Epithelial cell of esophagus (primary cell): ENCODE measurements at places on chromosomes 1 and 21.

DNA sequence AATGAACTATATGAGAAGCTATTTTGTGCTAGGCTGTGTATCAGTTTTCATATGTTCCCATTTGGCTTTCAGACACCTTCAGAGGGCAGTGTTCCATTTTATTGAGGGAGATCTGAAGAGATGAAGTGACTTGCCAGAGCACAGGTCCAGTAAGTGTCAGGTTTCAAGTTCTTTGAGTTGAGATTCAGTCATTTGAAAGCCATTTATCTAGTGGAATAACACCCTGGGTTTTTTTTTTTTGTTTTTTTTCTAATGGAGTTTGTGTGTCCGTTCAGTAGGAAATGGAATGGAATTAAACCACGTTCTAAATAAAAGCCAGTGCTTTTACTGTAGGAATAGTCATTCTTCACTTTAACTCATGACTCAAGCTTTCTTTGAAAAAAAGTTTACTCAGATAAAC, 652.9 kb upstream of the USP24 start:
- no peak for DNase-seq

DNA sequence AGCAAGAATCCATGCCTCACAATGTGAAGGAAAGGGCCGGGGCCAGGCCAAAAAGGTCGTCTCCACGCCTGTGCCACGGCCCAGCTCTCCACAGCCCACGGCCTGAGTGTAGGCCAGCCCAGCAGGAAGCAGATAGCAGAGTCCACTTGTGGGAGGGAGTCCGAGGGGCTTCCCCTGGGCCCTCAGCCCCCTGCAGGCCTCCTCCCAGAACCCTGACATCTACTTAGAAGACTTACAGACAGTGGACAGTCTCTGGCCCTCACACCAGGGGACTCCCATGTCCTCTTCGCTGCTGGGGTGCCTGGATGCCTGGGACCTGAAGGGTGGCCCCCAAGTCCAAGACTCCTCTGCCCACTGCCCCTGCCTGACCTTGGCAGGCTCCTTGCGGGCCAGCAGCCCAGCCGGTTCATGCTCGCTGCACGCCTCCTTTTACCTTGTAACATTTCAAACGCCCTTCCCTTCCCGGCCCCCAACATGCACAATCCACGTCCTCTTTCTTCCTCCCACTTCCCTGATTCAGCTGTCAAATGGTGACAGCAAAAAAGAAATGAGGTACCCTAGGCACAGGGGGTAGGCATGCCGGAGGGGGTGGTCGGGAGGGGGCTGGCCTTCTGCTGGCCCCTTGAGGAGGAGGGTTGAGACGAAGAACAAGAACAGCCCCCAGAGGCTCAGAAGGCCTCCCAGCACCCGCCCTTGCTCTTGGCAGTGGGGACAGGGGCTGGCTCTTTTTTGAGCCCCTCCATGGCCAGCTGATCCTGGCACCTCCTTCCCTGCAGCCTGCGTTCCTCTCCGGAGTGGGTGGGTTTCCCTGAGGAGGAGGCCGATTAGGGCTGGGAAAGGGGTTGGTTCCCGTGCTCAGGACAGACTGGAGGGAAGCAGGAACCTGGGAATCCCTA, 997 bp upstream of the PTPN7 start:
- no peak for DNase-seq

DNA sequence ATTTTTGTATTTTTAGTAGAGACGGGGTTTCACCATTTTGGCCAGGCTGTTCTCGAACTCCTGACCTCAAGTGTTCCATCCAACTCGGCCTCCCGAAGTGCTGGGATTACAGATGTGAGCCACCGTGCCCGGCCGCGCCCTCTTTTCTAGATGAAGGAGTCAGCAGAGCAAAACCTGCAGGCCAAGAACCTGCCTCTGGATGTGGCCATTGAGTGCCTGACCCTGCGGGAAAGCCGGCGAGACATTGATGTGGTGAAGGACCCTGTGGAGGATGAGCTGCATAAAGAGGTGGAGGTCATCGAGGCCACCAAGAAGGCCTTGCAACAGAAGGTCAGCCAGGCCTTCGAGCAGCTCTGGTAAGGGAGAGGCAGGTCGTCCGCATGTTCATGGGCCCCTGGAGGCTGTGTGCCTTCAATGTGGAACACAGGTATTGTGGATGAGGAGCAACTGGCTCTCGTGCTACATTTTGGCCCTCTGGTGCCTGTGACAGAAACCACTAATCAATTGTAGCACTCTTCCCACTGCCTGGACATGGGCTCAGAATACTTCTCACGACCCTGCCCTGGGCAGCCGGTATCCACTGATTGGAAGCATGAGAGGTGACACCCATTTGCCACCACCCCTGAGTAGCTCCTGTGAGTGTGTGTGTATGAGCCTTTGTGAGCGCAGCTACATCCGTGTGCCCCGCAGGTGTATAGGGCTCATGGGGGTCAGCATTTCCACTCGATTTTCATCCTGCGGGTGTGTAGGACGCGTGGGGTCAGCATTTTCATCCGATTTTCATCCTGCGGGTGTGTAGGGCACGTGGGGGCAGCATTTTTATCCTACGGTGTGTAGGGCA, 2.0 kb downstream of the TEKT2 start:
- no peak for DNase-seq

- DNase-seq = no peak
Observed at GRCh38 chr1:27889506-27889905, 17.2 kb downstream of the THEMIS2 start.

DNA sequence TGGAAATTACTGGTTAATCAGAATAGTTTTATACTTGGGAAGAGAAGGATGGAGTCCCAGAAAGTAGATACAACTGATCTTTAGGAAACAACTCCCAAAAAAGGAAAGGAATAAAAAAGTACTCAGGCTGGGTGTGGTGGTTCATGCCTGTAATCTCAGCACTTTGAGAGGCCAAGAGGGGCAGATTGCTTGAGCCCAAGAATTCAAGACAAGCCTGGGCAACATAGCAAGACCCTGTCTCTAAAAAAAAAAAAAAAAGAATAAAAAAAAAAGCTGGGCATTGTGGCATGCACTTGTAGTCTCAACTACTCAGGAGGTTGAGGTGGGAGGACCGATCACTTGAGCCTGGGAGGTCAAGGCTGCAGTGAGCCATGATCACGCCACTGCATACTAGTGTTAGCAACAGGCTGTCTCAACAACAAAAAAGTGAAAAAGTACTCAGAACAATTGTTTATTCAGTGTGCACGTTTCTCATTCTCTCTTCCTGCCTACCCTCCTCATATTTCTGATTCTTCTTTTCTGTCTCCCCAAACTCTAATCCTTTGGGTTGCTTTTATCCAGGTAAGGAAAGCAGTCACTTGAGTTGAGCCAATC, 2.2 kb upstream of the DHCR24 start:
- DNase-seq = no peak

- no peak for DNase-seq
Observed at GRCh38 chr1:246029616-246030015, 477.5 kb downstream of the SMYD3 start.

GRCh38 chr1:63723602-63724001, 50.2 kb upstream of the ROR1 start:
- peak; percentile 74 for DNase-seq

GRCh38 chr1:26352338-26352679, 1.6 kb downstream of the CRYBG2 start:
- DNase-seq = no peak

DNA sequence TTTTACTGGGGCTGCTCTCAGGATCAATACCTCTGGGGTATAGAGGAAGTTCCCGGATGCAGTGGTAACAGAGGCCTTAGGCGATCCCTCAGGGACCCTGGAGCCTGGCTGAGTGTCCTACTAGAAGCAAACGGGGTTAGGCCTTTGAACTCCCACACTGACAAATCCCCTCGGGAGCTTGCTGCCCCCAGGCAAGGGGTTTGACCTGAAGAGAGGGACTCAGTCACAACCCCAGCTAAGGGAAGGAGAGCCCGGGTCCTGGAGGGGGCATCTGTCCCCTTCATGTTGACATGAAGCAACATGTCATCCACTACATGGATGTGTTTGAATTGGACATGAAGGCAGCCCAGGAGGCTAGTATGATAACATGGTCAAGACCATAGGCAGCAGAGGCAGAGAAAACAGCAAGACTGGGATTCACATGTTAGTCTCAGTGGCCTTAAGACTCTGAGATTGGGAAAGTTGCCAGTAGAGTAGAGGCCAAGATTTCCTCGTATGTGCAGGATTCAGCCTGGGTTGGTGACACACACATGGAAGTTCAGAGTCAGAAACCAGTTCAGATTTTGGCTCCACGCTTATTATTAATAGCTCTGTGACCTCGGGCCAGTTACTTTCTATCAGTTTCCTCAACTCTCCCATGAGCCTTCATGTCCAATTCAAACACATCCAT, 101.5 kb downstream of the KCNN3 start:
- no peak for DNase-seq

DNA sequence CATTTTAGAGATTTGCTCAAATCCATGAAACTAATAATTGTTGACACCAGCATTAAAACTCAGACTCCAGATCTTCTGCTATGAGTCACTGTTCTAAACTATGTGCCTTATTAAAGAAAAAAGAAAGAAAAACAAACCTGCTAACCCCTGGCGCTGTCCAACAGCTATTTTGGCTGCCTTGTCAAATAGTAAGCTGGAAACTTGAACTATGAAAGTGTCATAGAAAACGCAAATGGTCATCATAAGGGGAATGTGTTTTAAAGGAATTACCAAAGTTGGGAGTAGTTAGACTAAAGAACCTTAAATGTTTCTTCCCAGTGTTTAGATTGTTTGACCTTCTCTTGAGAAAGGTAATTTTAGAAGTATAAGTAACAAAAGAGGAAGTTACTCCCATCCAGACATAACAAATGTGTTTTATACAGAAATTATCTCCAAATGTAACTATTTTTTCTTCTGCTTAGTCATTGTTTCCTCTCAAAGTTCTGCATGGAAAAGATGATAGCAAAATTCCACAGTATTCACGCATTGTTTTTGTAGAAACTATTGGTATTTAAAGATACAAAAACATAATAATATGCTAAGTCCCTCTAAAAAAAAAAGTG, 272.4 kb downstream of the TPR start:
- DNase-seq = peak; percentile 49

- no peak for DNase-seq
Observed at GRCh38 chr1:180612632-180613031, 19.2 kb upstream of the XPR1 start.

- peak; percentile 71 for DNase-seq
Observed at GRCh38 chr1:241605146-241605805, 34.9 kb downstream of the CHML start.

DNA sequence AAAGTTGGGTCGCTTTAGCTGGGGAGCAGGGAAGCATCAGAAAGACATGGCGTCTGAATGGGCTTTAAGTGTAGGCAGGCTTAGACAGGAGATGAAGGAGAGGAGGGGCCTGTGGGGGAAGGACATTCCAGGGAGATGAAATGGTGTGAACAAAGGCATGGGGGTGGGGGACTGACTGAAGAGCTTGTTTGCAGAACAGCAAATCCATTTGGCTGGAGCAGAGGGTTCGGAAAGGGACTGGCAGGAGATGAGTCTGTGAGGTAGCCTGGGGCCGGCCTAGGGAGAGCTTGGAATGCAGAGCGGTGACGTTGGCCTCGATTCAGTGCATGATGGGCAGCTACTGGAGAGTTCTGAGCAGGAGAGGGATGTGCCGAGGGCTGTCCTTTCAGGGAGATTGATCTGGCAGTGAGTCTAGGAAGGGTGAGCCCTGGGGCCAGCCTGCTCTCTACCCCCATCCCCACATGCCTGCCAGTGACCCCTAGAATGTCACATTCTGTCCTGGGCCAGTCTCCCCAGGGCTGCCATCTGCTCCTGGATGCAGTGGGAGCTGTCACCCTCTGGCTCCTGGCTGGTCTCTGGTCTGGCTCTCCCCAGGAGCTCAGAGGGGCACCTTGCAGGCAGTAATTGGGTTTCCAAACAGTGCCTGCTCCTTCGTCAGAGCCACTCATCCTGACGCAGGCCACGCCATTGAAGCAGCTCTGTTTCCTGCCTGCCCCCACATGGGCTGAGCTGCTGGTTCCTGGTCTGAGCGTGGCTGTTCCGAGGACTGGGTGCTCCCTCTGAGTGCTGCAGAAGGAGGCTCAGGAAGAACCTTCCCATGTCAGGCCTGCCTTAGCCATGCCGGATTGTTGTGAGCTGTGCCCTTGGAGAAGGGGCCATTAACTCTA, 22.3 kb upstream of the TMEM222 start:
- peak; percentile 100 for DNase-seq

- DNase-seq = peak; percentile 33
Observed at GRCh38 chr1:37238364-37239224, 204.3 kb upstream of the GRIK3 start.

GRCh38 chr21:21051109-21052055, 53.2 kb downstream of the NCAM2 start:
- DNase-seq = no peak

DNA sequence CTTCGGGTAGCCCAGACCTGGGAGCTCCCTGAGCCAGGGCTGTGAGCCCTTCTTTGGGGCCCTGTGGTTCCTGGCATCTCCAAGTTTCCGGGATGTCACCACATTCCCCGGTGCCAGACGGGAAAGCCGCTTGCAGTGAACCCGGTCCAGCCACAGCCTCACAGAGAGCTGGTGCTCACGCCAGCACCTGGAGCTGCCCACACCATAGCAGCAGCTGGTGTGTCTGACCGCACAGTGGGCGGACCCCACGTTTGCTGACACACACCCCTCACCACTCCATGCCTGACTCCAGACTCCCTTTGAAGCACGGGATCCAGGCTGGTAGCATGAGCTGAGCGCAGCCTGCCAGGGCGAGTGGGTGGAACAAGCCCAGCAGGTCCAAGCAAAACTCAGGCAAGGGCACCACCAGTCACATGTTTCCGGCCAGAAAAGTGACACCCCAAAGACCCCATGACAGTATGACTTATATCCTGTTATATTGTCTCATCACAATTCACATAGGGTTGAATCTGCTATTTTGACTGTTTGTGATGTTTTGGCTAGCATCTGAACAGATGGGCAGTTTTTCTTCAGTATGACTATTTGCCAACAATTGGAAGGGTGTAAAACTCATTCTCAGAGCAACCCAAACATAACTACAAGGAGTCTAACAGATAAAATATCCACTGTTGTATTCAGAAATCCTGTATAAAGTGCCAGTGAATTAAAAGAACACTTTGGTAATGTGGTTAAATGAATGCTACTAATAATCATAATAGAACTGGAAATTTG, 285.4 kb downstream of the SMYD3 start:
- DNase-seq = peak; percentile 4

- no peak for DNase-seq
Observed at GRCh38 chr1:202167708-202168415, 7.5 kb upstream of the PTPN7 start.

- DNase-seq = peak; percentile 45
Observed at GRCh38 chr1:199723250-199723956, 304.1 kb upstream of the NR5A2 start.

GRCh38 chr1:24379733-24380315, 33.8 kb downstream of the STPG1 start:
- DNase-seq = peak; percentile 98

GRCh38 chr21:26967062-26967913, at the start of gene ADAMTS5:
ADAMTS5 (minus strand) TSS chr21:26967088; CDS start chr21:26966391, 697 bp downstream.
- peak; percentile 61 for DNase-seq

- DNase-seq = no peak
Observed at GRCh38 chr1:76881762-76882161, 14.5 kb downstream of the ST6GALNAC5 start.
